Smooth muscle cell of bladder (primary cell): ENCODE measurements at places on chromosomes 13 and 19. TPM values are rescaled to one million over a fixed set of nuclear protein-coding genes. Genes with fewer than 3 reads are reported as not detected.

Gene GAPDHS
- not detected in 2 replicates for total RNA-seq

Gene RNF17
- 0.14 TPM in 1 of 2 replicates, not detected in the other for total RNA-seq

Gene FBXO27
- 2.0 and 5.5 TPM in 2 replicates for total RNA-seq

Gene LRRC25
- total RNA-seq: 0.14 and 0.28 TPM in 2 replicates

Gene COL5A3
- 1.7 and 2.1 TPM in 2 replicates for total RNA-seq

Gene MISP
- total RNA-seq: 0.18 and 0.28 TPM in 2 replicates

Gene RFPL4A
- not detected in 2 replicates for total RNA-seq

Gene ERICH6B
- not detected in 2 replicates for total RNA-seq

Gene SLC25A41
- not detected in 2 replicates for total RNA-seq

Gene KRTDAP
- total RNA-seq: not detected in 2 replicates

Gene NLRP7
- total RNA-seq: not detected in 2 replicates

Gene BRME1
- total RNA-seq: 0.14 and 0.55 TPM in 2 replicates

Gene C19orf85
- not detected in 2 replicates for total RNA-seq

Gene HCST
- total RNA-seq: 1.00 and 2.8 TPM in 2 replicates

Gene RGCC
- 3.1 and 6.3 TPM in 2 replicates for total RNA-seq

Gene GRK1
- total RNA-seq: under 0.01 TPM in 1 of 2 replicates, not detected in the other

Gene OR10H1
- total RNA-seq: not detected in 2 replicates

Gene ZNF415
- 11.3 and 13.7 TPM in 2 replicates for total RNA-seq

Gene PDX1
- total RNA-seq: not detected in 2 replicates

Gene PRSS57
- total RNA-seq: not detected in 2 replicates

Gene PALM
- total RNA-seq: 4.8 and 15.6 TPM in 2 replicates

Gene LILRA1
- total RNA-seq: not detected in 2 replicates

Gene HIF3A
- total RNA-seq: 0.14 and 0.28 TPM in 2 replicates
